ENCODE measurements at places on chromosomes 7 and 10.

- no peak for DNase-seq
These were observed 122.1 kb downstream of the EGFR start for GRCh38 chr7:55140941-55141278.

DNA sequence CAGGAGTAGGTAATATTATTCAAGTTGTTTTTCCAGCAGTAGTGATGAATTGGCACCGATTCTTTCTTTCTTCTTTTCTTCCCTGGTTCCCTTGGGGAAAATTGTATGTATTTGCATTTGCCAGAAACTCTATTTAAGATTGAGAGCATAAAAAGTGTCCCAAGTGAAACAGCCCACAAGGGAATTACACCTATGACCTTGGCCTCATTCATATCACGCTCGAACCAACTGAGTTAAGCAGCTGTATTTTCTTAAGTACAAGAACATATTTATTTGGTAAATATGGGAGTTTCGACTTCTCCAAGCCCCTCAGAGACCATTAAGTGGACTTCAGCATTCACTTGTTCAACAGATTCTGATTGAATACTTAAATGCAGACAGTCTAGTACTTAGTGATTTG, 54.1 kb upstream of the MET start:
- DNase-seq, result no peak

GRCh38 chr7:51327287-51327717, 10.7 kb upstream of the COBL start:
- DNase-seq, result no peak

DNA sequence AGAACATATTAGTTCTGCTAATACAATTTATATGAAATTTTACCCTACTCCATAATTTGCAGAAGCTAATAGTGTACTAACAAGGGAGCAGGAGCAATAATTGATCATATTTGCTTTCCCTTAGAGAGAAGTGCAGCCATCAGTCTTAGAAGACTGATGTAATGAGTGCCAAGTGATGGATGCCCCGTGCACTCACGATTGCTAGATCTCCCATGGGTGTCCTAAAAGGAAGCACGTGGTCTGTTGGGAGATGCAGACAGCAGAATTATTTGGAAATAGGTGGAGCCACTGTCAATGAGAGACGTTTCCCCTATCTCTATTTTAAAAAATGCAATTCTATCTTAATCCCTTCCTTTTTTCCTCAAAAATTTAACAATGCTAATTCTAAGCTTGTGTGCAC, 772.2 kb upstream of the C7orf33 start:
- no peak for DNase-seq

GRCh38 chr7:7554021-7554432, 12.7 kb upstream of the MIOS start:
- no peak for DNase-seq

DNA sequence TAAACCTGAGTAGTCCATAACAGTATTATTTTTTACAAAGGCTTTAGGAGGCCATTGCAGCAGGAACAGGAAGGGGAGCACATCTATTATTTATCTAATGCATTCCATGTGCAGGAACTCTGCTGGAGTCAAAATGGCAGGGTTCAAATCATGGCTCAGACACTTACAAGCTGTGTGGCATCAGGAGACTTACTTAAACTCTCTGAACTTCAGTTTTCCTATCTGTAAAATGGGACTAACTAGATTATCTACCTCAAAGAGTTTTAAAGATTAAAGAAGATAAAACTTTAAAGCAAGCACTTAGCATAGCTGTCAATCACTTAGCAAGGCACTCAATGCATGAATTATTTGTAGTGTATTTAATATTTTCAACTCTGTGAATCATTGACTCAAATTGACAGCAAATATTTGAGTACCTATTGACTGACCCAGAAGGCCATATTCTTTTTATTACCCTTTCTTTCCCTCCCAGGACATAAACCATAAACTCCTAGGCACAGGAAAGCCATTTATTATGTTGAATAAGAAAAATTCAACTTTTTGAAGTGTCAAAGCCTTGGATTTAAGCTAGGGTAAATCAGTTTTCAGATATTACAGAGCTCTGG, 115.8 kb upstream of the FAM204A start:
- DNase-seq, result no peak

- no peak for DNase-seq
These were observed 88.5 kb downstream of the ACTR3B start for GRCh38 chr7:152848026-152848425.

DNA sequence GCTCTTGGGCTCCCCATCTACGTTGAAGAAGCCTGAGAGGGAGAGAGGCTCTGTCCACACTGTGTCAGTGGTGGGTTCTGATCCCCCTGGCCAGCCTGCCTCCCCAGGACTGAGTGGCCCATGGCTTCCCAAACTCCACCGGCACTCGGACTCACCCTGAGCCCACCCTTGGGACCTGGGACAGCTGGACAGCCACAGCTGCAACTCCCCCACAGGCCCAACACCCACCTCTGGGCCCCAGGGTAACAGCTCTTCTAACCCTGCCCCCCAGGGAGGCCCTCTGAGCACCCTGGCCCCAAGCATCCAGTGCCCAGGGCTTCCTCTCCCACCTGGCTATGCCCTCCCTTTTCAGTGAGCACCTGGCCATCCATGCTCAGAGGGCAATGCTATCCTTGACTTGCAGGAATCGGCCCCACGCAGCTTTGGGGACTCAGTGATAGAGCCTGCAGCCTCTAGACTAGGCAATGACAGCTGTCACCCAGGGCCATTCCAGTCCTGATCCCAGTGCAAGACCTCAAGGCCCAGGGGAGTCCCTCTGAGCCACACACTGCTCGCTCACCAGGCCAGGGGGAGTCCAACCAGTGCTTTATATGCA, 17.9 kb downstream of the OGDHL start:
- no peak for DNase-seq

- peak; percentile 80 for DNase-seq
These were observed 12.5 kb upstream of the COL13A1 start for GRCh38 chr10:69789164-69789576.

All from K562 (cell line).